AG20443 (cell line): ENCODE measurements at places on chromosomes 6 and 20.
A peak's percentile ranks its signal among the peaks of the same experiment; 100 is the strongest.

- no peak for DNase-seq
These were observed 19.1 kb upstream of the RANBP9 start for GRCh38 chr6:13730704-13731103.

DNA sequence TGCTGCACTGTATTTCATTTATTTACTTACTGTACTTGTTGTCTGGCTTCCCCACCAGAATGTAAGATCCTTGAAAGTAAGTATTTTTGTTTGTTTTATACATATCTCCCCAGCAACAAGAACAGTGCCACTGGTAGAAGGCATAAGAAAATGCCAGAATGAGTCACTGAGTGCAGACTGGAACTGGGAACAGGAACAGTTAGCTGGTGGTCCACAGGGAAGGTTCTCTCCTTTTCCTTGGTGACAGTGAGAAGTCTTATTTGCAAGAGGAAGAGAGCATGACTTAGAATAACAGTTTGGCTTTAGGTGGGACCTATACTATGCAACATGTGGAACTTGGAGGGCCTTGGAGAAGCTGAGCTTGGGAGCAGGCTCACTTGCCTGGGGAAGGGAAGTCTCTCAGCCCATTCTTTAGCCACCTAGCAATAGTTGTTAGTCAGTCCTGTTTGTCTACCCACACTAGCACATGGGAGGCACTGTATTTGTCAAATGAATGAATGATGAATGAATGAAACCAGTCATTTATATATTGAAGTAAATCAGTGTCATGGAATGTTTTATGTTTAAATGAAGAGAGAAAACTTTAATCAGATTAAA lies 203.5 kb downstream of the KCNQ5 start:
- DNase-seq: peak; percentile 35

- no peak for DNase-seq
These were observed 71.4 kb upstream of the DUSP22 start for GRCh38 chr6:220721-221475.

GRCh38 chr20:55116598-55116997 lies 641.2 kb downstream of the DOK5 start:
- DNase-seq: no peak

GRCh38 chr6:27297857-27298730 lies 14.0 kb downstream of the POM121L2 start:
- no peak for DNase-seq

GRCh38 chr6:36345681-36346466 lies 9.2 kb upstream of the BNIP5 start:
- no peak for DNase-seq

DNA sequence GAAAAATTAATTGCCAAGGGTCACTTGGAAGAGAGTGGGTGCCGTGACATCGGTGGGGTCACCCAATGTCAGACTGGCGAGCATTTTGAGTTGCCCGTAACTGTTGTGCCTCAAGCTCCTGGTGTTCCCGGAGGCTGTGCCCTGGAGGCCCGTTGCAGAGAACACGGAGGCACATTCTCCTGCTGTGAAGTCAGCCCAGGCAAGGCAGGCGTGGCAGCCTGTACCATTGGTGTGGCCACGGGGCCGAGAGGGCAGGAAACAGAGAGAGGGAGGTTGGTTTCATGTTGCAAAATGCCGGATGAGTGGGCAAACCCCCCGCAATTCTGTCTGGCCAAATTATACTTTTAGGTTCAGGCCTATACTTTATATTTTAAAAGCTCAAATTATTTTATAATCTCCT lies 81.2 kb downstream of the THBS2 start:
- DNase-seq: peak; percentile 88

- no peak for DNase-seq
These were observed 57.1 kb downstream of the AGPAT4 start for GRCh38 chr6:161216616-161217205.

DNA sequence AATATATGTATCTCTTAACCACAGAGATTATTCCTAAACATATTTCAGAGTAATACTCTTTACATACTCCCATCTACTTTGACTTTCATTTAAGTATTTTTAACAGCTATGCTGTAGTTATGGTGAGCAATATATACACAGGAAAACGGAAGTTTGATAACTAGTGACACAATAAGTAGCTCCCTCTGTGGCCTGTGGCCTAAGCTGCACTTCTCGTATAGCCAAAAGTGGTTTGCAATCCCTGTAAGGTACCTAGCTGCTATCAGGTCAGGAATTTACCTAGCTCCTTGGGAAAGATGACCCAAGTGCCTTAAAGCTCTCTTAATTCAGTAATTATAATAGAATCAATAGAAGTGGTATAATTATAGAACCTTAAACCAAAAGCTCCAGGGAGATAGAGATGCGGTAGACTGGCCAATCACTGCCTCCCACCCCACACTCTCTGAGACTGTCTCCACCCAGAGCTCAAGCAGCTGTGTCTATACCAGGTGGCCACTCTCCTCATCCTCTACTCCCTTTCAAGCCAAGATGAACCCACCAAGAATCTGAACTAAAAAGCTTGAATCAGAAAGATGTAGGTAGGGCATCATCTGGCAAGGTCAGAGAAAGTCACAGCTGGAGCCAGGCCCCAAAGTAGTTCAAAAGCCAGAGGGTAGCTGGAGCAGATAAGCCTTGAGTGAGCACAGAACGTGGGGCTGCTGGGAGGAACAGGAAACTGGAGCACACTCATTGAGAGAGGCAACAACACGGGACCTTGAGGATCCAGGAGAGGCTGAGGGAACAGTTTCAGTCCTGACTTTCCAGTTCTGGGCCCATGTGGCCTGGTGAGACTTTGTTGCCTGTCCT lies 84.9 kb upstream of the ASF1A start:
- no peak for DNase-seq

DNA sequence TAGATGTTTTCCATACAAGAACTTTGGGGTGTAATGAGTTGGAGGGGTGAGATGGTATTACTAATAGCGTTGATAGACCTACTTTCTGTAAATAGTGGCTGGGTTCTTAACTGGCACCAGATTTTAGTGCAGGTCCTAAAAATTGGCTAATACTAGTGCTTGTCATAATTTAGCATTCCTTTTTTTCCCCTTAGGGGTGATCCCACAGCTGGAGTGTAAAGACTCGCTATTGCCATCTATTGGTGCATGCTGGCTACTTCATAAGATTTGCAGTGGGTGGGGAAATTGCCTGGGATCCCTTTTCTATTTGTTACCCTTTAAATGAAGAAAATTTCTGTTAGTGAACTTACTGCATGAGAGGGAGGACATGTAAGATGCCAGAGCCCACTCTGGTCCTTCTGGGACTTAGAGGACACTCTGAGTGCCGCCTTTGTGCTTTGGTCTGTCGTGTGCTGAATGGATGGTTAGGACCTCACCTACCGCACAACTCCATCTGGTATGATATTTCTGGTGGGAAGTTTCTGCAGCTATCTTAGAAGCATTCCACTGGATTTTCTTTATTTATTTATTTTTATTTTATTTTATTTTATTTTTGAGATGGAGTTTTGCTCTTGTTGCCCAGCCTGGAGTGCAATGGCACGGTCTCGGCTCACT lies 195.5 kb downstream of the JARID2 start:
- DNase-seq: peak; percentile 80

DNA sequence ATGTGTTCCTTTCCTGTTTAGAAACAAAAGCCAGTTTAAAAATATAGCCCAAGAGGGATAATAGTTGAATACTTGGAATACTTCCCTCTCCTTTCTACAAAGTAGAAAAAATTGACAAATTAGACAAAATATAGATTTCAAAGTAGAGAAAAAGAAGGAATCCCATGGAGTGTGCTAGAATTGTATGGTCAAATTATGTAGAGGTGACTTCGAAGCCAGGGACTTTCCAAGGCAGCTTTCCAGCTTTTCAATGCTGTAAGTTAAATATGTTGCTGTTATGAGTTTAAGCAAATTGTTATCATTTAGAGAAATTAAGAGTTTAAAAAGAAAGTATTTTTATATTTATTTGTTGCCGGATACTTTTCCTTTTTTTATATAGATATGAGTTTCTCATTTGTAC lies 415.5 kb upstream of the OPRM1 start:
- DNase-seq: no peak

DNA sequence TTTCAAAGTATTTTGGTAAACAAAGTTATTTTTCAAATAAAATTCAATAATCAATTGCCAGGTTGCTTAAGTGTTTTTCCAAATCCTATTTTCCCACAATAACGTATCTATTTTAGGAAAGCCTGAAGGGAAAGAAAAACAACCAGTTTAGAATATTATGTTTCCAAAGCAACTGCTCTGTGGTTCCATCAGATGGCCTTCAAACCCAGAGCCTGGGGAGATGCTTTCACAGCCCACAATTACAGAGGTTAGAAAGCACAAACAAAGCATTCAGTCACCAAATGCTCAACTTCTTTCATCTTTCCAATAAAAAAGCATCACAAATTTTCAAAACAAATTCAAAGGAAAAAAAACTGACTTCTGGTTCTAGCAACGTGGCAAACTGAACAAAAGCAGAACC lies 66.0 kb downstream of the ELOVL5 start:
- peak; percentile 39 for DNase-seq

DNA sequence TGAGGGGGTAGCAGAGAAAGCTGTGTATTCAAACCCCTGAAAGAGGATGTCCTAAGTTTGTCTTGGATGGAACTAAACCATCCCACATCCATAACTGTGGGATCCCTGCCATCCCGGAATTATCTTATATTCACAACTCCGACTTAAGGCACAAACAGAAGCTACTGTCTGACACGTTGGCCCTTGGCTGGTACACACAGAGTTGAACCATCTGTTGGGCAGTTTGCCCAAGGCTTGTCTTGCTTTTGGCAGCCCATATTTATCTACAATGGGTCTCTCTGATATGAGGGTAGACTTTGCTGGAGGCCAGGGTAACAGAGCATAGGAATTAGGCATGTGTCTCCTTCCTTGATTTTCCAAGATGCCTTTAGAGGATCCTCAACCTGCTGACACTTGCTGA lies 116.6 kb upstream of the PROKR2 start:
- DNase-seq: no peak

- DNase-seq: no peak
These were observed 530.7 kb downstream of the NKAIN2 start for GRCh38 chr6:124334359-124334758.

DNA sequence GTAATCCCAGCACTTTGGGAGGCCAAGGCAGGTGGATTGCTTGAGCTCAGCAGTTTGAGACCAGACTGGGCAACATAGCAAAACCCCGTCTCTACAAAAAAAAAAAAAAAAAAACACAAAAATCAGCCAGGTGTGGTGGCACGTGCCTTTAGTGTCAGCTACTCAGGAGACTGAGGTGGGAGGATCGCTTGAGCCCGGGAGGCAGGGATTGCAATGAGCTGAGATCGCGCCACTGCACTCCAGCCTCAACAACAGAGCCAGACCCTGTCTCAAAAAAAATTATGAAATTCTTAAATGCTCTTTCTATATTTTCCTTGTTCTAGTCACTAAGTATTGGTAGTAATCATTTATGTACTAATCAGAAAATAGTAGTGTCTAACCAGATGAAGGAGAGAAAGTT lies 30.6 kb downstream of the SYTL3 start:
- no peak for DNase-seq

GRCh38 chr6:150196942-150197745 lies 54.3 kb downstream of the PPP1R14C start:
- DNase-seq: no peak
